ENCODE measurements at places on chromosomes 16 and 17.

DNA sequence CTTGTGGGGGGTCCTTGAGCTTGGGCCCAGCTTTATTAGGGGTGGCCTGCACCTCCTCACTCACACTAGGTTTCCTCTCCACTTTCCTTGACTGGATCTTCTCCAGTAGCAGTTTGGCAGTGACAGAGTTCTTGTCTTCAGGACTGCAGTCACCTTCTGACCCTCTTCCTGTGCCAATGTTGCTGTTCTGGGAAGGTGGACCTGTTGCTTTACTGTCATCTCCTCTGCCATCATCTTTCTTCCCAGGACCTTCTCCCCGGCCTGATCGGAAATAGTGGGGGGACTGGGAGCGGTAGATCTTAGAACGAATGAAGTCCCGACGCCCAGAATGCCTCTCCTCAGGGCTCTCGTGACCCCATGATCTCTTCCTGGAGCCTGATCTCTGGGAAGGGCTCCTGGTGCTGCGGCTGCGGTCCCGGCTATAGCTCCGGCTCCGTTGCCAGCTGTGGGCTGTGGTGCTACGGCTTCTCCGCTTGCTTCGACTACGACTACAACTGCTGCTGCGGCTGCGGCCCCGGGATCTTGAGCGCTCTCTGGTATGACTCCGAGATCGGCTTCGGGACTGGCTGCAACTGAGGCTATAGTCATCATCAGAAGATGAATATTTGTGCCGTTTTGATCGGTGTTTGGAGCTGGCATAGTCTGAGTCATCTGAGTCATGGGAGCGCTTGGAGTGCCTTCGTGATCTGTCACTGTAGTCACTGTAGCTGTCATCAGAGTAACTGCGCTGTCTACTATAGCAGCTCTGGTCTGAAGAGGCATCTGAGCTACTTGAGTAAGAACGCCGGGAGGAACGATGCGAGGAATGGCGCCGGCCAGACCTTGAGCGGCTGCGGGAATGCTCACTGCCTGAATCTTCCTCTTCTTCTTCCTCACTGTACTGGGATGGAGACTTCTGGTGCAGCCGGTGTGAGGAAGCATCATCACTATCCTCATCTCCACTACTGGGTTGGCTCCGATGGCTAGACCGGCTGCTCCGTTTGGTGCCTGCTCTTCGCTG, 9.5 kb upstream of the ITGA2B start:
- DNase-seq, result no peak

- DNase-seq, result no peak
These were observed 65.9 kb upstream of the TANC2 start for GRCh38 chr17:62900096-62900495.

- DNase-seq, result peak; percentile 40
These were observed at the start of gene DUSP3 for GRCh38 chr17:43778337-43779144. Gene DUSP3 (minus strand): TSS chr17:43778977. CDS start chr17:43778924, 53 bp downstream.

- no peak for DNase-seq
These were observed 17.9 kb upstream of the HEXD start for GRCh38 chr17:82400206-82400605.

DNA sequence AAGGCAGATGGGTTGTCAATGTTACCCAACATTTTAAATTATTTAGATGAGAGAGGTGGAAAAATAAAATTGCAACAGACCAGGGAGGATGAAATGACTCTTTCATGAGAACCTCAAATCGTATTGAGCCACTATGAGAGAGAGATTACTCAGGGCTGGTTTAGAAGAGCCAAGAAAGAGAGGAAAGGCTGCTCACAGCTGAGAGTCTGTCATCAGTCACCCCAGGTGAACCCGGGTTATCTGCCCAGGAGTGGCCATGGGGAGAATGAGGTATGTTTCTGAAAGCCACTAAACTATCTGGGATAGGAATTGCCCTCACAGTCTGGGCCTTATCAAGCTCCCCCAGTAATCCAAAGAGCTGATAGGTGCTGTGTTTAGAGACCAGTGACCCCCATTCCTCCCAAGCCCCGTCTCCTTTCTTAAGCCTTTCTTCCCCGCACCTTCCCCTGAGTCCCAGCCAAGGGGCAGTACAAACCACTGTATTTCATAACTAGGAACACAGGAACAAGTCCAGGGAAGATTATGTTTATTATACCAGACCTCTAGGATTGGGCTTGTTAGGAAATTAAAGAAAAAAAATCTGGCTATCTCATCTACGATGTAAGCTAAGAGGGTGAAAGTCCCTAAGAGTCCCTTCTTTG, 158.9 kb upstream of the NOL11 start:
- no peak for DNase-seq

- peak; percentile 73 for DNase-seq
These were observed 294.6 kb upstream of the HSBP1 start for GRCh38 chr16:83513008-83513755.

All from AG04449 (cell line).